Osteoblast (primary cell): ENCODE measurements at places on chromosomes 4 and X. TPM values are rescaled to one million over a fixed set of nuclear protein-coding genes. Genes with fewer than 3 reads are reported as not detected.

DNA sequence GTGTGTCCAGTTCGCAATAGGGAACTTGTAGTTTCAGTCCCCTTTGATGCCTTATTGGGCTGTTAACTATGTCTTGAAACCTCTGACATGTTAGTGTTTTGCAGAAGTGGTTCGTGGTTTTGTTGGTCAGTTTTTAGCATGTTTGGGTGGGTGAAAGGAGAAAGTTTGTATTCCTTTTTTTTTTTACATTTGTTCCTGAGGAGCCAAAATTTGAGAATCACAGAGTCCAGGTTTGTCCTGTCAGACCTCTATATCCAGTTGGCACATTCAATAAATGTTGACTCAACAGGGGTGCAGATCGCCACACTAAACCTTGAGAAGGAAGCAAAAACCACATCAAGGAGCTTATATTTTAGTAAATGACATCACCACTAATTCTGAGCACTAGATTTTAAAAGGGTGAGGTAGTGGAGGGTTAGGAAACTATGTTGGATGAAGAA, 26.2 kb downstream of the DLG3 start:
- H3K36me3 ChIP-seq: no peaks in the 10 kb centered on the region
- no peak for DNase-seq
- no peak overlapping the region for H3K4me3 ChIP-seq
- H3K27me3 ChIP-seq: no peaks in the 10 kb centered on the region
- H3K27ac ChIP-seq: no peak overlapping the region

DNA sequence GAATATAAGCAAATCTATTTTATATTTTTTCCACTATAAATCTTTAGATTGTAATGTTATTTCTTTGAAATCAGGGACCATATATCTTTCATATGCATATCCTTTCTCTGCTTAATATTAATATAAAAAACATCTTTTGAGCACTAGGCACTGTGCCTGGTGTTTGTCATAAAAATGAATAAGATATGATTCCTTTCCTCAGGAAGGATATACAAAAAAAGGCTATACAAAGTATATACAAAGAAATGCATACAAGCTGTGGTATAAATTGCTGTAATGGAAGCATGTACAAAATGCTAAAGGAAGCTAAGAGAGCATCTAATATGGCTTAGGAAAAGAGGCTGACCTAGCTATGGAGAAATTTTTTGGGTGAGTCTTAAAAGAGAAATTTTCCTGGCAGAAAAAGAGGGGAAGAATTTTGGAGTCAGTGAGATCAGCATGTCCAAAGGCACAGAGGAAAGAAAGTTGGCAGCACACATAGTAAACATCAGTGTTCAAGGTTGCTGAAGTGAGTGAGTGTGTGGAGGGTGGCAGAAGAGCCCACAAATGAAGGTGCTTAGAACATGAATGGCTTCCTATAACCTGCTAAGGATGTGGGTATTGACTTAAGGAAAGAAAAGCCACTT, 500.0 kb downstream of the SPRY1 start:
- no peak for DNase-seq
- H3K27ac ChIP-seq: no peak overlapping the region
- no peak overlapping the region for H3K4me3 ChIP-seq
- no peaks in the 10 kb centered on the region for H3K27me3 ChIP-seq

The S100P gene
- total RNA-seq: 0.29 and 0.36 TPM in 2 replicates

- no peak overlapping the region for H3K4me3 ChIP-seq
- no peaks in the 10 kb centered on the region for H3K4me1 ChIP-seq
- peaks cover 5% of the 10 kb centered on the region for H3K27me3 ChIP-seq
- H3K27ac ChIP-seq: no peak overlapping the region
- no peaks in the 10 kb centered on the region for H3K36me3 ChIP-seq
Observed at GRCh38 chrX:114959729-114960128, 57.7 kb downstream of the IL13RA2 start.

The GJB1 gene
- not detected in 2 replicates for total RNA-seq

DNA sequence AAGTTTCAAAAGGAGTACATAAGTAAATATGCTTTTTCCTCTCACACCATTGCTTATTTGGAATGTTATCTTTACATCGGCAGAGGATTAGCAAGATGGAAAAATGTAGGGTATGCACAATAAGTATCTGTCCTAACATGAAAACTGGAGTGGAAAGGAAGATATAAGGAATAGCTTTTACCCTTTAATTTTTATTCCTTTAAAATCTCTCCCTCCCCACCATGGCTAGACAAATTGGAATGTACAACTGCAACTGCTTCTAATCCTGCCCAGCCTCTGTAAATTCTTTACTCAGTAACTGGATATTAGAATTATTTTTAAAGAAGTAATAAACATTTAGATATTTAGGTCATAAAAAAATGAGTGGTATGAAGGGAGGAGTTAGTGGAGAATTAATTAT, 171.5 kb downstream of the PCDH18 start:
- H3K27me3 ChIP-seq: no peaks in the 10 kb centered on the region
- no peaks in the 10 kb centered on the region for H3K36me3 ChIP-seq
- H3K4me3 ChIP-seq: no peak overlapping the region
- no peak overlapping the region for H3K27ac ChIP-seq
- no peak for DNase-seq

The EGF gene
- total RNA-seq: 0.36 and 1.2 TPM in 2 replicates
